ENCODE measurements at places on chromosomes 1 and 21. TPM values are rescaled to one million over a fixed set of nuclear protein-coding genes. Genes with fewer than 3 reads are reported as not detected.

GRCh38 chr1:172781513-172782140 is 122.7 kb downstream of the FASLG start:
- DNase-seq: no peak

GRCh38 chr1:84582802-84583587 is 8.8 kb upstream of the CTBS start:
- DNase-seq: no peak

DNA sequence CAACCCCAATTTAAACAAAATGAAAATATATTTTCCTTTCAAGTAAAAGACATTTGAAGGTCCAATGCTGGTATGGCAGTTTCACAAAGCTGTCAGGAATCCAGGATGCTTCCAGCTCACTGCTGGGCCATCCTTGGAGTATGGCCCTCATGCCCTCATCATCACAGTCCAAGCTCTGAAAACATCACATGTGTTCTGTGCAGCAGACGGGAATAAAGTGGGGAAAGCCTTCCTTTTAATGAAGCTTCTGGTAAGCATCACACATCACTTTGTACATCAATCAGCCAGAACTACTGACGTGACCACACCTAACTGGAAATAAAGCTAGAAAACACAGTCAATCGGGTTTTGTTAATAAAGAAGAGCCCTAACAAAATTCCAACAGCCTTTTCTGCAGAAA is 22.7 kb downstream of the CDC42BPA start:
- no peak for DNase-seq

DNA sequence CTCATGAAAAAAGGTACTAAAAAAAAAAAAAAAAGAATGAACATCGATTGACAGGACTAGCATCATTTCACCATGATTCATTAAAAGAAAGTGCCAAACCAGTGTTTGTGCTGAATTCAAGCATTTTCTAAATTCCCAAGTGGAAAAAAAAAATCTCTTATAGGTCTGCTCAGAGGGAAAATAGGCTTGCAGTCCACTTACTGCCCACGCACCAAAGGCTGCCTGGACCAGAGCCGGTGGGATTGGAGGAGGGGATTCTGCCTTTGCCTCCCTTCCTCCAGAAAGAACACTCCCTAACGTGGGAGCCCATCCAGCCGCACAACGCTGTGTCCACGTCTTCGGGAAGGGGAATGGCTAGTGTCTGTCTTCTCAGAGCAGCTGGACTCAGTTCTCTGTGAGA is 5.5 kb upstream of the TRAPPC10 start:
- no peak for DNase-seq

DNA sequence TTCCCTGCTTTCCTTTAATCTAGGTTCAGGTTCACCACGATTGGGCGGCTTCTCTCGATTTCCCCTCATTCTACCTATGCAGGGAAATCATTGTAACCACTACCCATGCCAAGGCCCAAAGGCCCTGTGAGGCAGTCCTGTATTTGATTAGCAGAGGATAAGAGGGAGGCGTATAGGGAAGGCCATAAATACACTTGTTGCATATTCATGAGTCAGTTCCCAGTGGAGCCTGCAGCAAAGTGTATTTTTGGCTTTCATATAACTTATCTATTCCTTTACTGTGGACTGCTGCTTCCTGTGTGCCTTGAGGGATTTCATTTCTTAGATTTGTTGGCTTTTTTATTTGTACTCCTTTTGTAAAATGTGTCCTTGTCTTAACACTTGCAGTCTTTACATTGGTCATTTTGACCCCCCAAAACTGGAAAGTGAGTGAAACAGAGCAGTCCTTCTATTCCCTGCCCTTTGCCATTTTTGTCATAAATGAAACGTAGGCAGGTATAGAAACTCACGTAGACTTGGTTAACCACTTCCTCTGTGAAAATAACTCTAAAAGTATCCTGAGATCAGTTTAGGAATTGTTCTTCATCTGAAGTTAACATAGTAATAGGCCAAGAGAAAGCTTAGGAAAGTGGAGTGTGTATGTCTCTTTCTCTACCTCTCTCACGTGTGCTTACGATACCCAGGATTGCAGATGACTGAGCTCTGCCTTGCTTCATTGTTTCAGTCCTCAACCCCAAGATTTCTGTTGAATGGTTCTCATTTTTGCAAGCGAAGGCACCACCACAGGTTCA is 19.6 kb upstream of the KCNQ4 start:
- DNase-seq: no peak

GRCh38 chr1:20399196-20399595 is 86.8 kb downstream of the CAMK2N1 start:
- DNase-seq: no peak

- DNase-seq: no peak
These were observed 33.5 kb upstream of the LAPTM5 start for GRCh38 chr1:30790850-30791778.

DNA sequence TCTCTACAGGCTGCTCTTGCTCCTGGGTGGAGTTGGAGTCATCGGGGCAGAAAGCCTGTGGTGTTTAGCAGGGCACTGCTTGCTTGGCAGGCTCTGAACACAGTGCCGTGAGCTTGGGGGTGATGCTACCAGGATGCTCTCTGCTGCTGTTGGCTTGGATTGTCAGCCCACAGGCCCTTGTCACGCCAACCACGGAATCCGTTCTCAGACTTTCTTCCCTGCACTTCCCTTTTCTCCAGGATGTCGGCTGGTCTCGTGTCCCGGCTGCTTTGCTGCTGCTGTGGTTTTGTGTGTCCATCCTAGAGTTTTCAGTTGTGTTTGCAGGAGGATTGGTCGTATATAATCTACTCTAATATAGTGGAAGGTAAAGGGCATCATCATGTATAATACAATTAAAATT is 44.4 kb upstream of the TTC34 start:
- DNase-seq: no peak

DNA sequence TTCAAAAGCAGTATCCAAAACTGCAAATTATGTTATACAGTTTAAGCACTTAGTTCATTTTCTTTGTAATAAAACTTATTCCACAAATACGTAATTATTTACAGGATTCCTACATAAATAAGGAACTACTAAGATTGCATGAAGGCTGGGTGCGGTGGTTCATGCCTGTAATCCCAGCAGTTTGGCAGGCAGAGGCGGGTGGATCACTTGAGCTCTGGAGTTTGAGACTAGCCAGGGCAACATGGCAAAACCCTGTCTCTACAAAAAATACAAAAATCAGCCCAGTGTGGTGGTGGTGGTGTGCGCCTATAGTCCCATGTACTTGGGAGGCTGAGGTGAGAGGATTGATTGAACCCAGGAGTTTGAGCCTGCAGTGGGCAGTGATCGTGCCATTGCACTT is 69.3 kb downstream of the POU2F1 start:
- no peak for DNase-seq

GRCh38 chr1:94986783-94987182 is 59.9 kb upstream of the CNN3 start:
- no peak for DNase-seq

GRCh38 chr1:230140221-230141020 is 73.4 kb downstream of the GALNT2 start:
- DNase-seq: no peak

DNA sequence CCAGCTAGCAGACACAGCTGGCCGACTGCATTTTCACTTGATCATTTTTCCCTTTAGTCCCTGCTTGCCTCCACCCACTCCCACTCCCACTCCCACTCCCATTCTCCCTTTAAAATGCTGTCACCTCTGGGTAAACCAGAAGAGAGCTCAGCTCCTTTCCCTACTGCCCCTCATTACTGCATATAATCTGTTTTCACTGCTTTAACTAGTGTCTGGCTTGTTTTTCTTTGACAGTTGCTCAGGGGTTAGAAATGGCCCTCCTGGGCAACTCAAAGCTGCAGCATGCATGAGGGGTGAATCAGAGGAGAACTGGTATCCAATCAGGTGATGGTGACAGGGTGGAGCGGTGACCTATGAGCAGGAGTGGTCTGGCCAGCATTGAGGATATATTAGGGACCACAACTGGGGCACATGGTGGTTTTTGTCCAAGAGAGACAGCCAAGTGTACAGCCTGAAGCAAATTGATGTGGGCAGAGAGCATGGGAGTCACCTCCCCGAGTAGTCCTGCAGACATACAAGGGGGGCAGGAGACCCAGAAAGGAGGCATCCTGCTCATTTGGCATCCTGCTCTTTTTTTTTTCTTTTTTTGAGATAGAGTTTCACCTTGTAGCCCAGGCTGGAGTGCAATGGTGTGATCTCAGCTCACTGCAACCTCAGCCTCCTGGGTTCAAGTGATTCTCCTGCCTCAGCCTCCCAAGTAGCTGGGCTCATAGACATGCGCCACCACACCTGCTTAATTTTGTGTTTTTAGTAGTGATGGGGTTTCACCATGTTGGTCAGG is 42.6 kb upstream of the SRSF10 start:
- DNase-seq: no peak

DNA sequence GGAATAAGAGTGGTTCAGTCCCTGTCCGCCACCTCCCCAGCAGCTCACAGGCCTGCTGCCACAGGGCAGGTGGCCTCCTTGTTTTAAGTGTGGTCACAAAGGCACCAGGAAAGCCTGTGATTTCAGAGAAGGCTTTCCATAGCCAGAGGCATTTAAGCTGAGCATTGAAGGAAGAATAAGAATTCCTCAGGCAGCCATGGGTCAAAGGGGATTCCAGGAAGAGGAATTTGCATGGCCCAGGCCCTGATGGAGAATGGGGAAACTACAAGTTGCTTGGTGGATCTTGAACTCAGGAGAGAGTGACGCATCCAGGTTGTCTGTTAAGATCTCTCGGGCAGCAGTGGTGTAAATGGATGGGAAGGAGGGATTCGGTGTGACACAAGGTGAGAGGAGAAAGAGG is 66.7 kb downstream of the KLHDC7A start:
- DNase-seq: no peak

- no peak for DNase-seq
These were observed 28.7 kb upstream of the RD3 start for GRCh38 chr1:211520641-211521040.

DNA sequence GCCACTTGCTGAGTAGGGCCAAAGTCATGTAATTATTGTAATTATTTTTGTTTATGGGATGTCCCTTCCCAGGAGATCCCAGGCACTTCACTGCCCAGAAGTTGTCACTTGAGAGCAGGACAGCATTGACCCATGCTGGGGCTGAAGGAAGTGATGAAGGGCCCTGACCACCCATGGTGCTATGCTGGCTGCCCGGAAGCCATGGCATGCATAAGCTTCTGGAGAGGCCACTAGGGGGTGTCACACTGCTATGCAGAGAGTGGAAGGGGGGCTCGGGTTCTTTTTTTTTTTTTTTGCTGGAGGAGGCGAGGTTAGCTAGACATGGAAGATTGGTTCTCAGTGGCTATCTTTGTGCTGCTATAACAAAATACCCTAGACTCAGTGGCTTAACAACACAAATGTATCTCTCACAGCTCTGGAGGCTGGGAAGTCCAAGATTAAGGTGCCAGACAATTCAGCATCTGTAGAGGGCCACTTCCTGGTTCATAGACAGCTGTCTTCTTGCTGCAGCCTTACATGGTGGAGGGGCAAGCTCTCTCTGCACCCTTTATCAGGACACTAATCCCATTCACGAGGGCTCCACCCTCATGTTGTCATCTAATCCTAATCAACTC is 84.9 kb downstream of the CNIH3 start:
- DNase-seq: no peak

Gene EPHA10
- total RNA-seq: 74.4 TPM

Gene OXCT2
- total RNA-seq: 2.2 TPM

Gene KCNJ15
- not detected for total RNA-seq

Gene SLAMF7
- total RNA-seq: 12.7 TPM

Gene CELSR2
- total RNA-seq: 14.7 TPM

Gene TMCO4
- 31.9 TPM for total RNA-seq

Gene CD1C
- 1.1 TPM for total RNA-seq

Gene LRRN2
- total RNA-seq: 33.3 TPM

Gene RGS8
- not detected for total RNA-seq

Gene CELA2B
- total RNA-seq: not detected
